NCI-H748 treated with DMSO at 0.1 percent for 48 hours (cell line): ENCODE measurements at places on chromosomes 7 and 10.
A peak's percentile ranks its signal among the peaks of the same experiment; 100 is the strongest.

GRCh38 chr7:85234730-85235129 lies 47.9 kb upstream of the SEMA3D start:
- DNase-seq: no peak

- peak; percentile 40 for DNase-seq
These were observed 291.0 kb downstream of the GPR158 start for GRCh38 chr10:25465582-25466372.

DNA sequence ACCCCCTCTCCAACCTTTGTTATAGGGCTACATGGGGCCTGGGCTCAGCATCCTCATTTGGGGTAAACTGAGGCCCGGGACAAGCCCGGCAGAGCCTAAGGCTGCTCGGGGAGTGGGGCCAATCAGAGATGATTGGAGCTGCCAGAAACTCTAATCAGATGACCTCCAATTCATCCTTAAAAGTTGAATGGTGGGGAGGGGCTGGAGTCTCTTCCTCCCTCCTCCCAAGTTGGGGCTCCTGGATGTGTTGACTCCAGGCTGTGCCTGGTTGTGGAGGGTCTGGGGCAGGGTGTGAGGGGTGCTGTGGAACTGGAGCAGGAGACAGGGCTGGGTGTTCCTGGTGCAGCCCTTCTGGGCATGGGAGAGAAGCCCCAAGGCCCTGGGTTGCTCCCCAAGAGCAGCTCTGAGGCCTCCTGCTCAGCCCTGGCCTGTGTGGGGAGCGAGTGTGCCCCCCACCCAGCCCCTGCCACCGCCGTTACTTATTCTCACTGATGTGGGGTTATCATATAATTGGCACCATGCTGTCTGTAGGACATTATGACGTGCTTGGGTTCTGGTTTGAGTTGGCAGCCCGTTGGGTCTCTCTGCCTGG lies 2.2 kb downstream of the BHLHA15 start:
- DNase-seq: no peak

- DNase-seq: no peak
These were observed 121.4 kb upstream of the PHYHIPL start for GRCh38 chr10:59055045-59055444.

DNA sequence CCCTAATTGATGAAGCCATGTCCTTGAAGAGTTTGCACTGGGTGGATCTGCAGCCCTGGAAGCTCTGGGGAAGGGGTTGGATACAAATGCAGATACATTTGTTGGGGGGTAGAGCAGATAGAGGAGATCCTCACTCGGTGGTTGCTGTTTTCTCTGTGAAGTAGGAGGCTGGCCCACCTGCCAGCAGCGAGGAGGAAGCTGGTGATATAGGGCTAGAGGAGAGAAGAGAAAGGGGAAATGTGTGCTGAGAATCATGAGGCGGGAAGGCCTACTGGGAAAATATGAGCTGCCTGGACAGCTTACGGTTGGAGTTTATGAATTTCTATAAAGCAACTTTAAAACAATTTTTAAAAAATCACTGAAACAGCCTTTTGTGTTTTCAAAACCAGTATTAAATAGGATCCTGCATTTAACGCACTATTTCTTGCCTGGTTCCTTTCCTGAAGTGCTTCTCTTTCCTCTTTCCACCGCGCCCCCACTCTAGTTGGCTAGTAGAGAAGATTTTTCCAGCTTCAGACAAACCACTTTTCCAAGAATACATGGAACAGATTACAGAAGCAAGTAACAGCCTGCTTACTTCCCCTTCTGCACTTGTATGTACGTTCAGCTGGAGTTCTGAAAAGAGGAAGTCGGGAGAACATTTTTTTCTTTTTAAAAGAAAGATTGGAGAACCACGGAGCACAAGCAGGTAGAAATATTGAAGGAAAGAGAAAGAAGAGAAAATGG lies 100.6 kb upstream of the GLCCI1 start:
- DNase-seq: no peak

DNA sequence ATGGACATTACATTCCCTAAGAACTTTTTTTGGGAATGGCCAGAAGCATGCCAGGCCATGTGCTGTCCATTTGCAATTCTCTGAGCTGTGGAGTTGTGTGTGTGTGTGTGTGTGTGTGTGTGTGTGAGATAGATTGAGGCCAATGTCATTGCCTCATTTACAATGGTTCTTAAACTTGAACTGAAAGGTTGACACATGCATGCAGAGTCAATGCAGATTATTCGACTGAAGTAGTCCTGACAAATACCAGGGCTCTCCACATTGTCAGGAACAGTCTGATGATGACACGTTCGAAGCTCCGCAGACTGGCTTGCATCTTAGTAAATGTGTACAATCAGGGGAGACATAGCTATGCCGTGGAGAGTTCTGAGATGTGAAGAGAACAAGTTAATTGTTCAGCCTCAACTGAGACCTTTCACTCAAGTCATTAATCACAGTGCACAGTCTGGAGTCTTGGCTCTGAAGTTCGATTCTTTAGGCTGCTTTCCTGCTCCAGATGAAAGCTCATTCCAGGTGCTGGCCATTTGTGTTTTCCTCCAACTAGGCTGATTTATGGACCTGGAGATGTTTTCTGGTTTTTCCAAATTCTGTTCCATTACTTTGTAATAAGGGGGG lies 921.9 kb downstream of the LRMDA start:
- DNase-seq: no peak

GRCh38 chr10:52452600-52453493 lies 138.8 kb downstream of the DKK1 start:
- no peak for DNase-seq

DNA sequence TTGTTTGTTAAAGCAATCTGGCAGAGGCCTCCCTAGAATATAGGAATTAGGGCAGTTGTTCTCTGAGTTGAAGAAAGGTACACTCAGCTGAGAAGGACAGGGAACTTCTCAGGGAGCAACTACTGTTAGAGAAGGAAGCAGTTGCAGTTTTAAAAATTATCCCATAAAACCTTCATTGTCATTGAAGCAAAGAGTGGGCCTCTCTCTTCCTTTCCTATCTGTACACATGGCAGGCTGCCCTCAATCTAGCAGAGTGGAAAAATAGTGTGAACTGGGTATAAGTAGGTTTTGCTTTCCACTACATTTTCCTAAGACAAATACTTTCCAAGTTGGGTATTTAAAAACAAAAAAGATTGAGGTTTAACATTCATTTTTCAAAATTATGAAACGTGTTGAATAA lies 236.7 kb upstream of the KLF14 start:
- DNase-seq: no peak

- DNase-seq: no peak
These were observed 6.0 kb upstream of the CCDC136 start for GRCh38 chr7:128785738-128786137.

GRCh38 chr10:51030480-51030879 lies 43.8 kb upstream of the PRKG1 start:
- no peak for DNase-seq

DNA sequence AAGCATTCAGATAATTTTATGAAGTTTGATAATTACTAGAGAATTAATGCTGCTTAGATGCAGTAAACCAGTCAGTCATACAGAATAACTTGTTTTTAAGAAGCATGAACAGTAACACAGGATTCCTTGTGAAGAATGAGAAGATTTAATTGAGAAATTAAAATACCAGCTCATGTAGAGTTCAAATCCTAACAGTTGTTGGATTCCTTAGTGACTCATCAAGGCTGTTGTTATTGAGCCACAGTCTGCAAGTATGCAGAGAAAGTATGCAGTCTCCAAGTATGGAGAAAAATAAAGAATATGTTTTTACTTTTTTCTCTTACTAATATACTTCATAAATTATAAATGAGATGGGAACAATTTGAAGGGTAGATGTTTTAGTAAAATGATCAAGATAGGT lies 30.2 kb upstream of the CYP26C1 start:
- no peak for DNase-seq

- DNase-seq: no peak
These were observed 145.1 kb downstream of the CTNNA3 start for GRCh38 chr10:67550838-67551402.

- DNase-seq: no peak
These were observed 254.3 kb upstream of the CACNA2D1 start for GRCh38 chr7:82697897-82698296.

DNA sequence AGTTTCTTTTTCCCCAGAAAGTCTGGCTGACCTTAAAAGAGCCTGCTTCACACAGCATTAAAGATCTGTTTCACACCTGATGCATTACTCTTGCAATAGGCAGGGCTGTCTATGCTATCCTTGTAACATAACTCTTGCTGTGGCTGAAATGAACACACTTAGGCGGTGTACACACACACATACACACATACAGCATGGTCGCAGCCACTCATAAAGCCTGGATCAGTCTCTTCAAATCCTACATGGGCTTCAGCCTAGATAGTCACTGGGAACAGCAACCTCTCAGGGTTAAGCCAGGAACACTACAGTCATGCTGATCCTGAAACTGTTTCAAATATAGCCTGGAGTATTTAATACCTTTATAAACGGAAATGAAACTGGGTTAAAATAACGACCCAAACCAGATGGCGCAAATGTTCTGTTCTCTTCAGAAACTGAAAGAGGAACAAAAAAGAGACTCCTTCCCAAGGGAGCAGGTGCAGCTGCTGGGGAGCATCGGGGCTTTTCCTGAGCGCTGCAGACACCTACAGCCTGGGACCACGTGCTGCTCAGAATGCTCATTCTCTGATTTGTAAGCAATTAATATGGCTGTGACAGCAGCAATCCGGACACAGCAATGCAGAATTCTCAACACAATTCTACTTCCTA lies 61.0 kb upstream of the SFMBT2 start:
- no peak for DNase-seq

DNA sequence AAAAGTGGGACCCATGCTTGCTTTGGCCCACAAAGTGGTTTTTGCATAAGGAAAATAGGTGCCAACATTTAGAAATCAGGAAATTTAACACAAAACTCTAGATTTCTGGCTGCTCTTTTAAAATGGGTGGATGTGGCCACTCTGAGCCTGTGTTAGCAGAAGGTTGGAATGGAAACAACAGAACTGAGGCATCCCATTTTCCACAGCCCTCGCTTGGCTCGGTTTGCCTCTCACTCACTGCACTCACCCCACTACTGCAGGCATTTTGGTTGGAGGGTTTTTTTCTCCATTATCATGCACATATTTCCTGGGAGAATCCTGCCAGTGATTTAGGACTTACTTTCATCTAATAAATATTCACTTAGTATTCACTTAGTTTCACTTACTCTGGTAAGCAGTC lies 178.9 kb downstream of the BICC1 start:
- no peak for DNase-seq
